ENCODE measurements at places on chromosomes 2 and 18. TPM values are rescaled to one million over a fixed set of nuclear protein-coding genes. Genes with fewer than 3 reads are reported as not detected.

GRCh38 chr2:229660951-229661350 is 53.4 kb downstream of the DNER start:
- no peak overlapping the region for H3K27ac ChIP-seq
- no peaks in the 10 kb centered on the region for H3K4me1 ChIP-seq

- no peak for DNase-seq
- H3K27me3 ChIP-seq: no peaks in the 10 kb centered on the region
These were observed 807.4 kb upstream of the POU3F3 start for GRCh38 chr2:104046466-104046865.

DNA sequence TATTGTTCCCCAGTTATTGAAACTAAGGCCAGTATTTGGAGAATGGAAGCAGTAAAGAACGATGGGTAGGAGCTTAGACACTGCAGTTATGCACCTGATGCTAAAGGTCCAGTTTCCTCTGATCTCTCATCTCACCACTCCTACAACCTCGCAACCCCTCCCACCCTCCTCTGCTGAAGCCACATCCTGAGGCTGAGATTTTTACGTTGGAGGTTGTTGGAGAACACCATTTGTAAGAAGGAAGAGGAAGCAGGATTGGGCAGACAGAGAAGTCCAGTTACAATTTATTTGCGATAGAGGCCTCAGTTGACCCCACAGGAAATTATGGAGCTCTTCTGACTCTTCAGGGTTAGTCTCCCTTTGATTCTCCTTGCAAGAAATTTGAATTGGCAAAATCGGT is 54.3 kb upstream of the NDUFV2 start:
- H3K4me3 ChIP-seq: no peak overlapping the region
- H3K36me3 ChIP-seq: peaks cover 35% of the 10 kb centered on the region
- peaks cover 2% of the 10 kb centered on the region for H3K27me3 ChIP-seq
- no peak for DNase-seq
- no peak overlapping the region for H3K27ac ChIP-seq
- H3K4me1 ChIP-seq: no peaks in the 10 kb centered on the region

- no peaks in the 10 kb centered on the region for H3K27me3 ChIP-seq
- no peak overlapping the region for H3K27ac ChIP-seq
- H3K4me1 ChIP-seq: no peaks in the 10 kb centered on the region
These were observed 585.0 kb downstream of the BCL11A start for GRCh38 chr2:59968441-59968840.

GRCh38 chr2:65416945-65417344 is 15.5 kb downstream of the SPRED2 start:
- no peak overlapping the region for H3K27ac ChIP-seq
- H3K4me1 ChIP-seq: peaks cover 66% of the 10 kb centered on the region
- DNase-seq: no peak
- H3K4me3 ChIP-seq: no peak overlapping the region
- no peaks in the 10 kb centered on the region for H3K36me3 ChIP-seq

DNA sequence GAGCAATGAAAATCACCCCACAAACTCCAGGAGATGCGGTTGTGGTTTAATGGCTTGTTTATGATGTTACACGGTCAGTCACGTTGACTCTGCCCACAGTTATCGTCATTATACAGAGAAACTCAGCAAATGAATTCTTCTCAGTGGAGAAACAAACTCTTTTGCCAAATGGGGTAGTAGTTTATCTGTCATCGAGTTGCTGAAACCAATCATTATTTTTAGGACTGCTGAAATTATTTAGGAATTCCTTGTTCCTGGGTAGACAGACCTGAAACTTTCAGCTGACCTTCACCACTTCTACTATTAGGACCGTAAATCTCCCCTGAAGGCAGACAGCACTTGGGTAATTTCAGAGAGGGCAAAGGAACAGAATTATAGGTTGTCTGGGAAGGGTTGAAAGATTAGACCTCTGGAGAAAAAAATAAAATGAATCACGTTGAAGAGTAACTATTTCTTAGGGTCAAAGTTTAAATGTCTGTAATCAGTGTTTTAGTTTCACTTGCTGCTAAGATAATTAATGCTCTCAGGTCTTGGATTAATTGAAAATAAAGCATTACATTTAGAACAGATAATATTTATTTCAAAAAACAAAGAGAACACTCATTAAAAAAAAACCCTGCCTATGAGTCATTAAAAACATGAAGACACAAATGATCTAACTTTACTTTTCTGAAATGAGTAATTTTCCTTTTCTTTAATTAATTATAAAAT is 52.1 kb upstream of the LYPD6 start:
- no peaks in the 10 kb centered on the region for H3K27me3 ChIP-seq
- no peaks in the 10 kb centered on the region for H3K4me1 ChIP-seq
- no peak overlapping the region for H3K4me3 ChIP-seq
- no peaks in the 10 kb centered on the region for H3K36me3 ChIP-seq

- no peak overlapping the region for H3K4me3 ChIP-seq
- no peaks in the 10 kb centered on the region for H3K36me3 ChIP-seq
- H3K27ac ChIP-seq: no peak overlapping the region
- peaks cover 21% of the 10 kb centered on the region for H3K4me1 ChIP-seq
- DNase-seq: no peak
These were observed 310.3 kb upstream of the LYPD1 start for GRCh38 chr2:132980304-132980703.

GRCh38 chr2:229821316-229821715 is 100.5 kb downstream of the TRIP12 start:
- H3K27me3 ChIP-seq: no peaks in the 10 kb centered on the region
- no peak overlapping the region for H3K27ac ChIP-seq
- H3K36me3 ChIP-seq: peaks cover 22% of the 10 kb centered on the region
- H3K4me1 ChIP-seq: no peaks in the 10 kb centered on the region
- H3K4me3 ChIP-seq: no peak overlapping the region

GRCh38 chr18:59057969-59058368 is 81.7 kb upstream of the SEC11C start:
- H3K27me3 ChIP-seq: no peaks in the 10 kb centered on the region
- H3K4me1 ChIP-seq: peaks cover 11% of the 10 kb centered on the region
- H3K27ac ChIP-seq: no peak overlapping the region
- no peaks in the 10 kb centered on the region for H3K36me3 ChIP-seq

- H3K36me3 ChIP-seq: no peaks in the 10 kb centered on the region
- no peaks in the 10 kb centered on the region for H3K27me3 ChIP-seq
- peaks cover 10% of the 10 kb centered on the region for H3K4me1 ChIP-seq
- no peak overlapping the region for H3K27ac ChIP-seq
- H3K4me3 ChIP-seq: no peak overlapping the region
These were observed 254.1 kb downstream of the PRKCE start for GRCh38 chr2:45905632-45905958.

- no peak overlapping the region for H3K27ac ChIP-seq
- no peak overlapping the region for H3K4me3 ChIP-seq
- DNase-seq: no peak
- H3K4me1 ChIP-seq: no peaks in the 10 kb centered on the region
- H3K27me3 ChIP-seq: no peaks in the 10 kb centered on the region
- no peaks in the 10 kb centered on the region for H3K36me3 ChIP-seq
These were observed 1064.8 kb downstream of the SUCLG1 start for GRCh38 chr2:83394134-83394904.

DNA sequence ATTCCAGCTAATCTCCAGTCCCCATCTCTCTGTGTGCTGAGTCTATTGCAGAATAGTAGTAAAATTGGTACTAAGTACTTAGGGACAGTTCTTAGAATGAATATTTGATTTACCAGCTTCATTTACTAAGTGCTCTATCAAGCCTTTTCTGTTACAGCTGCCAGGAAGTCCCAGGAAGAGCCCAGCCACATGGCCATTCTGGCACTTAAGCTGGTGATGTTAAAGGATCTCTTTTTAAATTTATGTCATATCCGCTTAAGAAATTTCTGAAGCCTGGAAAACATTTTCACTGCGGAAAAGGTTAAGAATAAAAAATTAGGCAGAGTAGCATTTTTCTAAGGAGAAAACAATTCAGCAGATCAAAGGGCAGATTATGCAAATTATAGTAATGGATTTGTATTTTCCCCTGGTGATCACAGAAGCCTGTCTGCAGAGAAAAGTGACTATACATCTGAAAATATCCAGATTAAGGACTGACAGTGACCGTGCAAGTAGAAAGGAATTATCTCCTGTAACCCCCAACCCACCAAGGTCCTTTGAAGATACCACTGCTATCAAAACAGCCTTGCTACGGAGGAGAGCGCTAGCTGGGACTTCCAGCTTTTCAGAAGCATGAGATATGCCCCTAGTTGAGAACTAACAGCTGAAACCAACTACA is 260.8 kb downstream of the SH3BP4 start:
- H3K4me1 ChIP-seq: peaks cover 40% of the 10 kb centered on the region
- H3K4me3 ChIP-seq: no peak overlapping the region
- DNase-seq: no peak
- H3K36me3 ChIP-seq: peaks cover 6% of the 10 kb centered on the region
- no peak overlapping the region for H3K27ac ChIP-seq

- H3K36me3 ChIP-seq: peaks cover 22% of the 10 kb centered on the region
- H3K4me3 ChIP-seq: no peak overlapping the region
- H3K27me3 ChIP-seq: peaks cover 56% of the 10 kb centered on the region
- H3K27ac ChIP-seq: no peak overlapping the region
- DNase-seq: no peak
These were observed 1.7 kb upstream of the TMEM185B start for GRCh38 chr2:120224735-120225548.

DNA sequence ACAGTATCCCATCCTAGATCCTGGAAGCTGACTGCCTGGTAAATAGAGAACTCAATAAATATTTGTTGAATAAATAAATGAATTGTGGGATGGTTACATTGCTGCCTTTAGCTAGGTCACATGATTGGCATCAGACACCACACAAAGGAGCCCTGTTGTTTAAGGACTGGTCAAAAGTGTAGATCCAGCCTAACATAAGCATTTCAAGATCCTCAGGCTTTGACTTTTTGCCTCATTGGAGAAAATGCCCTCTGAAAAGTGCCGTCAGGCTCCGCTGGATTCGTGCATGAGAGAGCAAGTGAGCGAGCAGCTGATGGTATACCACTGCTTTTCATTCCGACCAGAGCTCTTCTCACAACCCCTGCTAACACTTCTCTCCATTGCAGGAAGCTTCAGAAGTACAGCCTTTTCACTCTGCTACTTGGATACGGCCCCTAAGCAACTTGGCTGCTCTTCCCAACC is 1.3 kb upstream of the ZNF24 start:
- peak overlapping the region; percentile 98 for H3K4me3 ChIP-seq
- H3K36me3 ChIP-seq: peaks cover under 1% of the 10 kb centered on the region
- peaks cover 3% of the 10 kb centered on the region for H3K27me3 ChIP-seq
- no peak for DNase-seq
- 0 out of 2 replicates have a peak overlapping the region, but pooled peaks have one; percentile 32 for H3K27ac ChIP-seq
- H3K4me1 ChIP-seq: peaks cover 21% of the 10 kb centered on the region

- no peaks in the 10 kb centered on the region for H3K27me3 ChIP-seq
- no peak overlapping the region for H3K27ac ChIP-seq
- no peak for DNase-seq
- no peaks in the 10 kb centered on the region for H3K36me3 ChIP-seq
- no peaks in the 10 kb centered on the region for H3K4me1 ChIP-seq
These were observed 129.8 kb upstream of the LMAN1 start for GRCh38 chr18:59488899-59489298.

GRCh38 chr18:25875551-25876240 is 214.7 kb downstream of the SS18 start:
- H3K4me1 ChIP-seq: peaks cover 9% of the 10 kb centered on the region
- no peak overlapping the region for H3K4me3 ChIP-seq
- no peaks in the 10 kb centered on the region for H3K27me3 ChIP-seq
- DNase-seq: no peak

GRCh38 chr2:121596221-121597080 is 52.8 kb downstream of the CLASP1 start:
- H3K27me3 ChIP-seq: no peaks in the 10 kb centered on the region
- H3K27ac ChIP-seq: peak overlapping the region; percentile 78
- DNase-seq: no peak

GRCh38 chr18:11807233-11807632 is 44.0 kb upstream of the CHMP1B start:
- H3K27ac ChIP-seq: peak overlapping the region; percentile 93
- H3K4me1 ChIP-seq: peaks cover 63% of the 10 kb centered on the region
- H3K4me3 ChIP-seq: peak overlapping the region; percentile 6
- no peaks in the 10 kb centered on the region for H3K27me3 ChIP-seq
- no peak for DNase-seq
- no peaks in the 10 kb centered on the region for H3K36me3 ChIP-seq

- no peak for DNase-seq
- H3K27ac ChIP-seq: no peak overlapping the region
- H3K36me3 ChIP-seq: no peaks in the 10 kb centered on the region
- no peaks in the 10 kb centered on the region for H3K27me3 ChIP-seq
- H3K4me1 ChIP-seq: peaks cover 46% of the 10 kb centered on the region
- H3K4me3 ChIP-seq: no peak overlapping the region
These were observed 373.5 kb upstream of the MYT1L start for GRCh38 chr2:2704428-2705090.

DNA sequence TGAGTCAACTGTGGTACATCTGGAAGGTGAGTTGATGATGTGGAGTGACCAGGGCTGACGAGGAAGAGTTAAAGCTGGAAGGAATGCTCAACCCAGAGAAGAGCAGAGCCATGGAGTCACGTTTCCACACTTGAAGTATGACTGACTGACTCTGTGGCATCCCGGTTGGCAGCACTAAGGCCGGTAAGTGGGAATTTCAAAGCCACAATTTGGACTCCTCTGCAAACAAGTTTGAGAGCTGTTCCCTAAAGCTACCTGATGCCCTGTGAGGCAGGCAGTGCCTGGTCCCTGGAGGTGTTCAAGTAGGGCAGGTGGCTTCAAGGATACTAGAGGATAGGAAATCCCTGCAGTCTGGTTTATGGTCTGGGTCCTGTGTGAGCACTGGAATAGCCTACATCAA is 69.3 kb upstream of the ITGB6 start:
- no peak for DNase-seq
- peaks cover 6% of the 10 kb centered on the region for H3K36me3 ChIP-seq
- peaks cover 36% of the 10 kb centered on the region for H3K4me1 ChIP-seq
- H3K4me3 ChIP-seq: peak overlapping the region; percentile 72
- H3K27me3 ChIP-seq: peaks cover 24% of the 10 kb centered on the region
- H3K27ac ChIP-seq: no peak overlapping the region

DNA sequence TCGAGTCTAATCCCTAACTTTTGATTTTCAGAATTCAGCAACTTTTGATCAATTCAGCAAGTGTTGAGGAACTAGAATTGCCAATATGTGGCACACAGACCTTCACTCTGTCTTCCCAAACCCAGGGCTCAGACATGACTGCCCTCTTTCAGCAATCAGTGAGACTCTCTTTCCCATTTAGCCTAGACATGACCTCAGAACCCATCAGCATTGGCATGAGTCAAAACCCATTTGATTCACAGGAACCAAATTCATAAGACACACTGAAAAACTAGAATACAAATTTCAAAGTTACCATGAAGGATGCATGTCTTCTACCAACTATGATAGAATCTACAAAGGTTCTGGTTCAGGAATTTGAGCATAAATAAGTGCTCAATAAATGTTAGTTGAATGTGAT is 113.6 kb upstream of the MAP3K20 start:
- no peaks in the 10 kb centered on the region for H3K36me3 ChIP-seq
- no peak overlapping the region for H3K4me3 ChIP-seq
- no peaks in the 10 kb centered on the region for H3K27me3 ChIP-seq
- H3K4me1 ChIP-seq: peaks cover 10% of the 10 kb centered on the region
- H3K27ac ChIP-seq: no peak overlapping the region
- DNase-seq: no peak

HRH4 gene
- total RNA-seq: not detected

COLEC12 gene
- 0.39 TPM for total RNA-seq

GPR75 gene
- 2.8 TPM for total RNA-seq

WIPF1 gene
- total RNA-seq: 6.7 TPM

XDH gene
- total RNA-seq: 3.7 TPM

POTEJ gene
- not detected for total RNA-seq

DYTN gene
- not detected for total RNA-seq
